ENCODE measurements at places on chromosomes 13 and 19.

- no peak for DNase-seq
Observed at GRCh38 chr13:97261254-97262005, 39.3 kb downstream of the MBNL2 start.

DNA sequence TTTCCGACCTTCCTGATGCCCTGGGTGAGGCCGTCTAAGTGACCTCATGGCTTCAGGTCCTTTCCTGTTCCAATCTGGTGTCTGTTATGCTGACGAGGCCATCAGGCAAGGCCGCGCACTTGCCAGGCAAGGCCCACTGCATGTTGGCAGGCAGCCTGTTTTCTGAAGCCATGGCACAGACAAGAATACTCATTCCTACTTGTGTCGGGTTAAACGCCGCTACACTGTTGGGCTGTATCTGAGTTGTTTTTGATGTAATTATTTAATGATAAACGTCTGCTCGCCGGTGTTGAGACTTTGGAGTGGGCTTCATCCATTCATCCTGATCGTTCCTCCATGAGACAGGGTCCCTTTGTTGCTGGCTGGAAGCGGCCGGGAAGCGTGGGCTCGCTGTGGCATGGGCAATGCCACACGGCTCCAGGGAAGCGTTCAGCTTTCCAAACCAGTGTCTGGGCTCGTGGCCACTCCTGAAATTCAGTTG is 92.1 kb downstream of the ATP11A start:
- no peak for DNase-seq

GRCh38 chr19:57269515-57270250 is 10.6 kb upstream of the ZNF460 start:
- no peak for DNase-seq

GRCh38 chr13:109148243-109148642 is 518.8 kb downstream of the MYO16 start:
- DNase-seq, result no peak

- no peak for DNase-seq
Observed at GRCh38 chr19:56732976-56733375, 61.4 kb upstream of the ZNF835 start.

GRCh38 chr13:76756451-76756850 is 129.8 kb downstream of the KCTD12 start:
- DNase-seq, result no peak

- DNase-seq, result no peak
Observed at GRCh38 chr19:55753401-55753800, 5.5 kb upstream of the RFPL4A start.

DNA sequence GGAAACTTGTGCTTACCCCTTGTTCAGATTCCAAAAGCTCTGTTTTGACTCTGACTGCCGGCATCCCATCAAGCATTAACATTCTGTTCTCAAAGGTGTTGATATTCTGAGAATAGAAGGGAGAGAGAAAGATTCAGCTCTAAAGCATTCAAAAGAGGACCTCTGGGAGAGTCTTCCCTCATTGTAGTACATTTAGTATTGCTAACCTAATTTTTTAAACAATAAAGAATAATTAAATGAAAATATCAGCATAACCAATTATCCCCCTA is 190.3 kb downstream of the KLF12 start:
- DNase-seq, result no peak

DNA sequence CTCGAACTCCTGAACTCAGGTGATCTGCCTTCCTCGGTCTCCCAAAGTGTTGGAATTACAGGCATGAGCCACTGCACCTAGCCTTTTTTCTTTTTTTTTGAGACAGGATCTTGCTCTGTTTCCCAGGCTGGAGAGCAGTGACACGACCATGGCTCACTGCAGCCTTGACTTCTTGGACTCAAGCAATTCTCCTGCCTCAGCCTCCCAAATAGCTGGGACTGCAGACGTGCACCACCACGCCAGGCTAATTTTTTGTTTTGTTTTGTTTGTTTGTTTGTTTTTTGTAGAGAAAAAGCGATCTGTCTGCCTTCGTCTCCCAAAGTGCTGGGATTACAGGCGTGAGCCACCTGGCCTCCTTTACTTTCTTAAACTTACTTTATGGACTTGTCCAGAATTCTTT is 6.5 kb upstream of the SIN3B start:
- no peak for DNase-seq

DNA sequence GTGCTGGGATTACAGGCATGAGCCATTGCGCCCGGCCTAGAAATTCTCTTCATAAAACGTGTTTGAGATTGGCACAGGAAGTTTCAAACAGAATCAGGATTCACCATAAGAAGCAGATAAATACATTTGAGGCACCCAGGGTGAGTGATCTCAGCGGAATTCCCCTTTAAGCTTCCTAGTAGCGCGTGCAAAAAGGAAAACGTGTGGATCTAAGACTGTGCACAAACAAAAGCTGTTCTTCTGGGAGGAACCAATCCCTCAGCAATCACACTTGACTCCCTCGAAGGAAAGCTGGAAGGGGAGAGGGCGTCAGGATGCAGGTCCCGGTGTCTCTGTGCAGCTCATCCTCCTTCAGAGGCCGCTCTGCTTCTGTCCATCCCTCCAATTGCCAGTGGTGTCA is 15.5 kb downstream of the MCF2L start:
- no peak for DNase-seq

DNA sequence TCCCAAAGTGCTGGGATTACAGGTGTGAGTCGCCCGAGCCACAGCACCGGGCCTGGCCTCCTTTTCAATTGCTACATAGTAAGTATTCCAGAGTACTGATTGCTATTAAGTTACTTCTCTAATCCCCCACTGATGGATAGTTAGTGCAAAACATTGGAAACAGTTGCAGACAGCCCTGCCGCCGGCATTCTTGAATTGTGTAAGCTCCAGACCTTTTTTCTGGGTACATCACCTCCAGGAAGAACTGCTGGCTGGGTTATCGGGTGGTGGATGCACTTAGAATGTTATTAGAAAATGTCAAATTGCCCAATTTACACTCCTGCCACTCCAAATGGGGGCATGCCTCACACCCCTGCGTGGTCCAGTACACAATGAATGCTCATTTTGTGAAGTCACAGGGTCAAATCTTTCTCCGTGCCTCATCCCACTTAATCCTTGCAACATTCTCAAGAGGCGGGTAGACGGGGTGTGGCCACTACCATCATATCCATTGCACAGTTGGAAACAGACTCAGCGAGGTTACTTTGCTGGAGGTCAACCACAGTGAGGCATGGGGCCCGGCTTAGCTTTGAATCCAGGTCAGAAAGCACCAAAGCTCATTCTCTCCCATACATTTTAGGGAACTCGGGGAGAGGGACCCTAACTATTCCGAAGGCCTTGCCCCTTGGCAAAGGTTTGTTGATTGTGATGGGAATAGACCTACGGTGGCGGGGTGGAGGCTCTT is 1.0 kb upstream of the KDM4B start:
- no peak for DNase-seq

DNA sequence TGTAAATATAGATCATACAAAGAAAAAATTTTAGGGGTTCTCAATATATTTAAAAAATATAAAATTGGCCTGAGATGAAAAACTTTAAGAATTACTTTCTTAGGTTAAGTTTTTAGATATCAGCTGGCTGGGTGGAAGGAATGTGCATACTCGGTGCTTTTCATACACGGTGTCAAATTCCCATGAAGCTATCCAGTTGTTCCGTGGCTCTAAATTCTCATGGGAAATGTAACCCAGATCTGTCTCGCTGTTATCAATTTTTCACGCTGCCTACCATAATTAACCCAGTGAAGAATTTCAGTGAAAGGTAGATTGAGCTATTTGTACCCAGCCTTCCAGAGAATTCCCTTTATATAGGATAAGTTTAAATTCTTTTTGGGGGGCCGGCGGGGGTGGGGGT is 11.6 kb upstream of the ZNF835 start:
- no peak for DNase-seq

DNA sequence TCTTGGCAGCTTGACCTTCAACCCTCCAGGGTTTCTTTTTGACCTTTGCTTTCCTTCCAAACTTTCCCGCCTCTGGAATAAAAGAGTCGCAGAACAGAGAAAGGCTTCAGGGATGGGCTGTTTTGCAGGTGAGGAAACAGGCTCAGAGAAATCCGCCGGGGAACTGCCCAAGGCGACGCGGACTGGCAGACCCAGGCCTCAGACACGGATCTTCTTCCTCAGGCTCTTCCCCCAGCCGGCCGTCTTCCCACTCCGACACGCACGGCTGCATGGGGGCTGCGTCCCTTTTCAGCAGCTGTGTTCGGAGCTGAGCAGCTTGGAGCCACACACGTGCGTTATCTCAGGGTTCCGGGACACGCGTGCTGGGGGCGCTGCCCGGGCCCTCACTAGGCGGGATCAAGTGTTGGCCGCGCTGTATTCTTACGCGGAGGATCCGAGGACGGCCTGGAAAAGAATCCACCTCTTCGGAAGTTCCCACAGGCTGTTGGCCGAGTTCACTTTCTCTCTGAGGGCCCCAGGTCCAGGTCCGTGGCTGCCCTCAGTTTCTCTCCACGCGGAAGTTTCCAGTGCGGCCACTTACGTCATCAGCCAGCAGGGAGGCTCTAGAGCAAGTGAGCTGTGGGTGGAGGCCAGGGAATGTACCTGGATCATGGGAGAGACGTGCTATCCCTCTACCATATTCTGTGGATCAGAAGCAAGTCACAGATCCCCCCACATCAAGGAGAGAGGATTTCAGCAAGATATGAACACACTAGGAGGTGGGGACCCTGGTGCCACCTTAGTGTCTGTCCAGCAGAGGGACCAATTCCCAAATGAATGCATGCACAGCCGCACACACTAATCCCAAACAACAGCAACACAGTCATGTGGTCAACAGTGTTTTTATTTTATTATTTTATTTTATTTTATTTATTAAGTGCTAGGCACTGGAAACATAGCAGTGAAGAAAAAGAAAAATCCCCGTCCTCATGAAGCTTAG is 100.4 kb downstream of the ING1 start:
- DNase-seq, result no peak

GRCh38 chr13:29861694-29862110 is 11.3 kb upstream of the UBL3 start:
- no peak for DNase-seq

- no peak for DNase-seq
Observed at GRCh38 chr13:92196591-92197256, 798.3 kb downstream of the GPC5 start.

- no peak for DNase-seq
Observed at GRCh38 chr19:16258440-16258903, 60.8 kb downstream of the AP1M1 start.

DNA sequence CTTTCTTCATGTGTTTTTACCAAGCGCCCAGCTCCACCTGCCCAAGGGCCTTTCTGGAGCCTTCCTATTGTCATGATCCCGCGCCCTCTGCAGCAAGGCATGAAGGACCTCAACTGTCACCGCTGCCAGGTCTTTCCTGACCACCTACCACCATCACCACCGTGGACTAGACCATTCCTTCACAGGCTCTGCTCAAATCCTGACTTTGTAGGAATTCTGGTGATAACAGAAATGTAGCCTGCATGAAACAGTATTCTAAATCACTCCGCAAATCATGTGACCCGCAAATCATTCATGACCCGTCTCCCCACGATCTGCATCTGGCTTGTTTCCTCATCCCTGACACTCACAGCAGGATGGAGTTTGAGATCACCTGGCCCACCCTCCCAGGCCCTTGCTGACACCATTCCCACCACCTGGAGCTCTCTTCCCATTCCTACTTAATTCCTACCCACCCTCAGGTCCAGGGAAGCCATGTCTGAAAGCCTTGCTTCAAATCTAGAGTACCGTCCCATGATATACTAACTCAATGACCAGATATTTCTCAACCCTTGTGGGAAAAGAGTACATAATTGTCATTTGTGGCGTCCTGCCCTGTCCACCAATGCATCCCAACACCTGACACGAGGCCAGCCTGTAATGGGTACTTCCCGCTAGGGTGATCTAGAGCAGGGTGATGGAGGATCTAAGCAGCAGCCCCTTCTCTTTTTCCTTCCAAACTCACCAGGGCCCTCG is 1.3 kb downstream of the UBE2S start:
- no peak for DNase-seq

- no peak for DNase-seq
Observed at GRCh38 chr19:43820098-43820883, 6.8 kb upstream of the ZNF283 start.

- DNase-seq, result no peak
Observed at GRCh38 chr19:38713227-38713649, 31.0 kb downstream of the CAPN12 start.

DNA sequence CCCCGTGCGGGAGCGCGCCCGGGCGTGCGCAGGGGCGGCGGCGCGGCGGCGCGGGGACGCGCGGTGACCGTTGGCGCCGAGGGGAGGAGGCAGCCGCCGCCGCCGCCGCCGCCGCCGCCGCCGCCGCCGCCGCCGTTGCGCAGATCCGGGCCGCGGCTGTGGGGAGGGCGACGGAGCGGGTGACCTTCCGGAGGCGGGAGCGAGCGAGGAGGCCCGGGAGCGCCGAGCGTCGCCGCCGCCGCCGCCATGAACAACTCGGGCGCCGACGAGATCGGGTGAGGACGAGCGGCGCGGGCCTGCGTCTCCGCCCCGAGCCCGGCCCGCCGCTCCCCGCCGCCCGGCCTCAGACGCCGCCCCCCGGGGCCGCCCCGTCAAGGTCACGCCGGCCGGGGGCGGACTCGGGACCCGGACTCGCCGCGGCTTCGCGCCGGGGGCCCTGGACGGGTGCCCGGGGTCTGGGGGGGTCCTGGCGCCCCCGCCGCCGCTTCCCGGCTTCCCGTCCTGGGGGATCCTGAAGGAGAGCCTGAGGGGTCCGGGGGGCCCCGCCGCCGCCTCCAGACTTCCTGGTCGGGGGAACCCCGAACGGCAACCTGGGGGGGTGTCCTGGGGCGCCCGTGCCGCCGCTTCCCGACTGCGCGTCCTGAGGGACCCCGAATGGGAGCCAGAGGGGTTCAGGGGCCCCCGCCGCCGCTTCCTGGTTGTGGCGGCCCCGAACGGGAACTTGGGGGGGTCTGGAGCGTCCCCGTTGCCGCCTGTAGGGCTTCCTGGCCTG is at the start of gene DAZAP1:
Gene DAZAP1, plus strand, starts transcription at position 59 of the 772 bp plus-strand sequence. Its CDS starts 188 bp downstream, at position 247.
- DNase-seq, result peak; percentile 21

- DNase-seq, result no peak
Observed at GRCh38 chr13:45899406-45899805, 47.9 kb upstream of the SIAH3 start.

- no peak for DNase-seq
Observed at GRCh38 chr19:56141417-56141993, 418 bp downstream of the ZNF444 start.

DNA sequence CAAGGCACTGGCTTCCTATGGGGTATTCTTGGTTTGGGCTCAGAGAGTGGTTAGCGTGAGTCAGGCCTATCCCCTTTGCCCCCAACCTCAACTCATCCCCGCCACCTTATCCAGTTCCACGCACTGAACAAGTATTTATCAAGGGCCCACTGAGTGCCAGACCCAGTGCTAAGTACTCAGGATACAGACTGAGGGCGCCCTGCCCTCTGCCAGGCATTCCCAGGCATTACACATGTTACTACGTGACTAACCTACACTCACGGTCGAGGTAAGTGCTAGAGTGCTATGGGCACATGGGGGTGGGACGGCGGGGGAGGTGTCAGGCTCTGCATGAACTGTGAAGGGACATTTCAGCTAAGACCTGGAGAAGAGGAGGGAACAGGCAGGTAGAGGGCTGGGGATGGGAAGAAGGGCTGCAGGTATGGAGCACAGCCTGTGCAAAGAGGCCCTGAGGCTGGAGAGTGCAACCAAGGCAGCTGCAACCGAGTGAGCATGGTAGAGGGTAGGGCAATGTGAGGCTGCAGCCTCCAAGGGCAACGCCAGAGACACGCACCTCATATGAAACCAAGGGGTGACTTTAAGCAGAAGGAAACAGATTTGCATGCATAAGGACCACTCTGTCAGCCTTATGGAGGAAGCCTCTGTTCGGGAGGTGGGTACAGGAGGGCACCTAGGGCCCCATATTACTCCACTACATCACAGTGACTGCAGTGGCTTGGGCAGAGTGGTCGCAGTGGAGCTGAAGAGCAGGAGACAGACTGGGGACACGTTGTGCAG is 22.5 kb downstream of the DHRS12 start:
- DNase-seq, result no peak
